ENCODE measurements at places on chromosomes 7 and 10.

- no peak for DNase-seq
Measured at GRCh38 chr10:67518756-67519155, 177.2 kb downstream of the CTNNA3 start.

DNA sequence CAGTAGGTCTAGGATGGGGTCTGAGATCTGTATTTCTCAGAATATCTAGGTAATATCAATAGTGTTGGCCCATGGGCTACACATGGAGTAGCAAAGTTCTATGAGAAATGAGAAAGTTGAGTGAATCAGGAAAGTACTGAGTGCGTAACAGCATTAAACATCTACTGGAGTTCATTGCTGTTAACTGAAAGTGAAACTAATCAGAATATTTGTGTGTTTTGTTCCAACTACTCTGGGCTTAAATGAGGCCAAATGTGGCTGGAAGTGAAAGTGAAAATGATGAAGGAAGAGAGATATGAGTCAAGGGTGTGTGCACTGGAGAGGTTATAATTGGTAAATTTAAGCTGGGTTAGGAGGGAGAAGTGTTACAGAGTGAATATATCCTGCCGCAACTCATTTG is 46.5 kb downstream of the TMEM106B start:
- DNase-seq, result peak; percentile 24

DNA sequence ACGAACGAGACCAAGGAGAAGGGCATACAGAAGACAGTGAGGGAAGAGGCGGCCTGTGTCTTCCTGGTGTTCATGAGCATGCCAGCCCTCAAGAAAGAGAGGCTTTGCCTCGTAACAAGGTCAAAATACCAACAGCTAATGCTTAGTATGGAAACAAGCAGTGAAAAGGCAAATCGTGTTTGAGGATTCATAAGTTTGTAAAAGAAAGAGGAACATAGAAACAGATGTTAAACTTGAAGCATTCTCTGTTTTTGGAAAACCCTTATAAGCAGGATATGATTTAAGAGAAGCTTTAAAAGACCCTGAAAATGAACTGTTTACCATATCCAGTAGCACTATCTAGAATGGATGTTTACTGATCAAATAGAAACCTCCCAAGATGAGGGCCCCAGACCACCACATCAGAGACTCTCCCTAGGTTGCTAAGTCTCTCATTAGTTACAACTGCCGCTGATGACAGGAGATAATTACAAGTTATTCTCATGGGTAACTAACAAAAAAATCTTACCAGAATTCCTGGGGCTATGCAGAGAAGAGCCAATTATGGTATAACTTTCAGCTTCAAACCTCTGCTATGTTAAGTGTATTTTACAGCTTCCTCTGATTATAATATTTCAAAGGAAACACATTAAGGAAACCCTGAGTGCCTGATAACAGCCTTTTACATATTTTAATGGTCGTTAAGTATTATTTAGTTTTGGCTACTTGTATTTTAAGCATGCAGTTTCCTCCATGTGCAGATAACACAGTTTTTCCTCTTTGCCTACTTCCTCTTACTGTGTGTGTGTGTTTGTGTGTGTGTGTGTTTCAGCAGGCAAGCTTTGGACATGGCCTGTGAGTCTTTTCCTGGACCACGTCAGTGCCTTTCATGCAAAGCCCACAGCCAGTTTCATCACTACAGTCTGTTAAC is 17.9 kb downstream of the JCAD start:
- DNase-seq, result no peak

GRCh38 chr10:65123120-65123519 is 1601.9 kb downstream of the REEP3 start:
- DNase-seq, result no peak

DNA sequence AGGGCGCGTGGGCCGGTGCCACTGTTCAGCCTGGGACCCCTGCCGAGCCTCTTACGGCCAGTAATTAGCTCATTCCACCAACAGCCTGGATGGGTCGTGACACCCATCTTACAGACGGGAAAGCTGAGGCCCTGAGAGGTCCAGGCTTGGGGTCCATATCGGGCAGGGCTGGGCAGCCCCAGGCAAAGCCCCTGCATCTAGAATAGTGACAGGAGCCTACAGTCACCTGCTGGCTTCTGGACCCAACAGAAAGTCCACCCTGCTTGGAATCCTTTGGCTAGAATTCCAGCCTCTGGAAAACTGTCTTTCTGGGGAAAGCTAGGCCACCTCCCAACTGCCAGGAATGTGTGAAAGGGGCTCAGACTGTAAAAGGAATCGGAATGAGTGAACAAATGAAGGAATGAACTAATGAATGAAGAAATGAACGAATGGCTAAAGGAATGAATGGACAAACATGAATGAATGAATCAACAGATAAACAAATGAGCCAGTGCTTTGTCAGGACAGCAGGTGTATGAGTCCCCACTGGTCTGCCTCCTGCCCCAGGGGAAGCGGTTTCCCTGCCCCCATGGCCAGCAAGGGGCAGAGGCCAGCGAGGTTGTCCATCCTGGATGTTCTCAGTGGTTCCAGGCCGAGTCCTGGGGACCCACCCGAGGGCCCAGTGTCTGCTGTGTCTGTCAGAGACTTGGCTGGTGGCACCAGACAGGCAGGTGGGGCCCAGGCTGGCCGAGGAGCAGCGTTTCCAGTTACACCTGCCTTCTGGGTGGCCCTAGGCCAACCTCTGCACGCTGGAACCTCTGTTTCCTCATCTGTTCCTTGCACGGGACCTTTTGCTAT is 24.1 kb upstream of the PDGFA start:
- no peak for DNase-seq

DNA sequence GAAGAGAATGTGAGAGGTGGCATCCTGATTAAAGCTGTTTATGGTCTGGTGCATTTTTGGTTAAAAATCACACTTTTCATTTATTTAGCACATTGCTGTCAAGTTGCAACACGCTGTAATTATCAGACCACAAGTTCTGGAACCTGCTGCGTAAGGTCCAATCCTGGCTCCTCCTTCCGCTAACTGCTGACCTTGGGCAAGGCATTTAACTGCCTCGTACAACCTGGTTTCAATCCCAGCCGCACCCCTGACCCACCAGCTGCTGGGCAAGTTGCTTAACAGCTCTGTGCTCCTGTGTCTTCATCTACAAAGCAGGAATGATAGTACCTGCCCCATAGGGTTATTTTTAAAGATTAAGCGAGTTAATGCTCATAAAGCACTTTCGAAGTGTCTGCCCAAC is 281.8 kb downstream of the PAXIP1 start:
- DNase-seq, result no peak
